ENCODE measurements at places on chromosomes 5 and 9.

DNA sequence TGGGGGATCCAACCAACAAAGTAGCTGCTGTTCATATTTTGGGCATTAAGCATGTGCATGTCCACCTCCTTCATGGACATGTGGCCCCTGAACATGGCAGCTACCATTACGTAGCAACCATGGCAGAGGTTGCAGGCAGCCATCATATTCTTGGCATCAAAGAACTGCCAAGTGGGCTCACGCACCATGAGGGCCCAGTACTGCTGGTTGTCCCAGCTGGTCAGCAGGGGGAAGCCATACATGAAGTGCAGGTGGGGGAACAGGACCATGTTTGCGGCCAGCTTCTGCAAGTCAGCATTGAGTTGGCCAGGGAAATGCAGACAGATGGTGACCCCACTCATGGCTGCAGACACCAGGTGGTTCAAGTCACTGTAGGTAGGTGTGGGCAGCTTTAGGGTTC lies 9.5 kb downstream of the MTAP start:
- no peak for DNase-seq

- no peak for DNase-seq
These were observed 88.5 kb upstream of the TRPM3 start for GRCh38 chr9:71209890-71210289.

GRCh38 chr5:84794486-84795035 lies 409.9 kb upstream of the EDIL3 start:
- DNase-seq = no peak

GRCh38 chr5:15594977-15595568 lies 95.1 kb downstream of the FBXL7 start:
- no peak for DNase-seq
